Fibroblast of the aortic adventitia (primary cell): ENCODE measurements at places on chromosomes 5 and 9. TPM values are rescaled to one million over a fixed set of nuclear protein-coding genes. Genes with fewer than 3 reads are reported as not detected.

Gene RANBP17
- 10.6 and 15.2 TPM in 2 replicates for total RNA-seq

- no peak for DNase-seq
These were observed 28.7 kb upstream of the UBAC1 start for GRCh38 chr9:135989722-135990467.

Gene PCDHGA11
- total RNA-seq: 7.6 and 17.8 TPM in 2 replicates

- peak; percentile 66 for DNase-seq
These were observed 83.0 kb downstream of the SMC2 start for GRCh38 chr9:104177003-104177611.

- DNase-seq: no peak
These were observed 72.0 kb upstream of the CTSL start for GRCh38 chr9:87653941-87654340.

- peak; percentile 56 for DNase-seq
These were observed 4.6 kb upstream of the SLC25A48 start for GRCh38 chr5:135829681-135830383.

- no peak for DNase-seq
These were observed 36.7 kb upstream of the CCDC112 start for GRCh38 chr5:115333164-115333563.
